Dorsolateral prefrontal cortex (tissue), 122 donors: ENCODE measurements at places on chromosomes 13 and 19.

GRCh38 chr13:35617420-35617819, 140.9 kb upstream of the MAB21L1 start:
- DNase-seq, result no peak

DNA sequence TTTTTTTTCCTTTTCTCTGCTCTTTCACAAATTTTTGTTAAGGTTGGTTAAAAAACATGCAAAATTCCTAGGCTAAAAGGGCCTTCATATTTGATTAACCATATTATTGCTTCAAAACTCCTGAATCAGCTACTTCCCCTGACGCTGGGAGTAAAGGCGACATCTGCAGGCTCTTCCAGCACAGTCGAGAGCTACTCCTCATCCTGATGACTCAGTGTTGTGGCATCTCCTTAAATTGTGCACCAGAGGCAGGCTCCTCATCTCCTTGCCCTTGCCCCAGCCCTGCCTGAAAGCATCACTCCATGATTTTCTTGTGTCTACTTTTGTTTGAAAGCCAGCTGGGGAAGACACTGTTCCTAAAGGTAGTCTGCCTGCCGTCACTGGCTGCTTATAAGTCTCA, 24.5 kb upstream of the SOX1 start:
- no peak for DNase-seq

DNA sequence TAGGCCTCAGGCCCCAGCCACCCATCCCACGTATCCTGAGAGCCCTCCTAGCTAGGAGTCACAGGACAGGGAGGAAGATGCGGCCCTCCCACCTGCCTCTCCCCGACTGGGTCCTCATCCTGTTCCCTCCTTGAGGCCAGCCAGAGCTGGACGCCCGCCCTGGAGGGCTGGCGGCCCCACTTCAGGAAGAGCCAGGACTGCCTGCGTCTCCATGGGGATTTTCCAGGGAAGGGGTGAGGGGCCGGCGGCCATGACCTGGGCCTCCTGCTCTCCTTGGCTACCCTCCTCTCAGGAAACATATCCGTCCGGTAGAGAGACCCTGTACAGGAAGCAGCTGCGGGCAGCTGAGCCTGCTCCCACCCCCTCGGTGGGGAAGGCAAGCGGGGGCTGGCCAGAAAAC, 11.3 kb upstream of the PRKD2 start:
- DNase-seq, result no peak

DNA sequence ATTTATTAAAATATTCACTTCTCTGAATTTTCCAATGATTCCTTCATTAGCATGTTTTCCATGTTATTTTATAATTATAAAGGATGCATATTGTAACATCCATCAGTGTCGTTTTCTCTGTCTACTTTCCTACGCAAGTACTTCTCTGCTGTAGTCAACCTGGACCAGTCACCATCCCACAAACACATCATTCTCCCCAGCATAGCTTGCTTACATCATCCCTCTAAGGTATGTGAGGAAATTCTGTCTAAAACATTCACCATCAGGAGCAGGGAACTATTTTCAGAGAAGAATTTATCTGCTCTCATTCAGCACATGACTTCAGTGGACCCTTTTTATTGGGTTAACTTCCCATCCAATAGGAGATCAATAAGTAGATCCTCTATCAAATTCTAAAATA, 806.1 kb upstream of the ARGLU1 start:
- DNase-seq, result no peak

DNA sequence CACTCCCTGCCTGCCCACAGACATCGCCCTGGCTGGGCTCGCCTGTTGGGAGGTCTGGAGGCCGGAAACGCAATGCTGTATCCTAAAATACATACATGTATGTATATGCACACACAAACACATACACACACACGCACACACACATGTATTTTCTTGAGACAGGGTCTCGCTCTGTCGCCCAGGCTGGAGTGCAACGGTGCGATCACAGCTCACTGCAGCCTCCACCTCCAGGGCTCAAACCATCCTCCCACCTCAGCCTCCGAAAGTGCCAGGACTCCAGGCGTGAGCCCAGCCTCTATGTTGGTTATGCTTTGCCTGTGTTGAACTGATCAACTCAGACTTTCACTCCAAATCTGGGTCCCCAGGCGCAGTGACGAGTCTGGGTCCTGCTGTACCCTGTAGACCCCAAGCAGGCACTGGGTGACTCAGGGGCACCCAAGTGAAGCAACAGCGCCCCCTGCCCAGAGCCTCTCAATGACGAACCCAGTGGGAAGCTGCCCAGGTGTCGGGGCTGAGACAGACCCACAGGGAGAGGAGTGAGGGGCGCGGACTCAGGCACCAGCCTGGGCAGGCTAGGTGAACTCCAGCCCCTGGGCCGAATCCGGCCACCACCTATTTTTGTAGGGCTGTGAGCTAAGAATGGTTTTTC, 27.4 kb upstream of the CACTIN start:
- DNase-seq, result no peak

GRCh38 chr19:55598034-55598433, 1.3 kb downstream of the FIZ1 start:
- no peak for DNase-seq

DNA sequence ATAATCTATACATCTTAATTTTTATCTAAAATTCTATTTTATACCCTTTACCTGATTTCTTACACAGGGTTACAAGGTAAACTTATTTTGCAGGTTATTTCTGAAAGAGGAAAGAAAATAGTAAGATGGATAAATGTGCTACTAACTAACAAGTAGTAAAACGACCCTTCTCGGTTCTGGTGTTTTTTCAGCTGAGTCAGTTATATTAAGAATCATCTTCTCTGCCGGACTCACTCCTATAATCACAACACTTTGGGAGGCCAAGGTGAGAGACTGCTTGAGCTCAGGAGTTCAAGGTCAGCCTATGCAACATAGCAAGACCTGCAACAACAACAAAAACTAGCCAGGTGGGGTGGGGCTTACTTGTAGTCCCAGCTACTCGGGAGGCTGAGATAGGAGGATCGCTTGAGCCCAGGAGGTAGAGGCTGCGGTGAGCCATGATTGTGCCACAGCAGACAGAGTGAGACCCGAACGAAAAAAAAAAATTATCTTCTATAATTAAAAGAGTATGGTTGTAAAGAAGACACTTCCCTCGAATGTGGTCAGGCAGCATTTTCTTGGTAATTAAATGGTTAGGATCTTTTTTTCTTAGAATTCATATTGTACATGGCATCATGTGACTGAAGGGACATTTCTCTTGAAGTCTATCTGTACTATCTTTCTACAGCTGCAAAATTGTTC, 27.9 kb upstream of the RCBTB2 start:
- DNase-seq, result no peak

DNA sequence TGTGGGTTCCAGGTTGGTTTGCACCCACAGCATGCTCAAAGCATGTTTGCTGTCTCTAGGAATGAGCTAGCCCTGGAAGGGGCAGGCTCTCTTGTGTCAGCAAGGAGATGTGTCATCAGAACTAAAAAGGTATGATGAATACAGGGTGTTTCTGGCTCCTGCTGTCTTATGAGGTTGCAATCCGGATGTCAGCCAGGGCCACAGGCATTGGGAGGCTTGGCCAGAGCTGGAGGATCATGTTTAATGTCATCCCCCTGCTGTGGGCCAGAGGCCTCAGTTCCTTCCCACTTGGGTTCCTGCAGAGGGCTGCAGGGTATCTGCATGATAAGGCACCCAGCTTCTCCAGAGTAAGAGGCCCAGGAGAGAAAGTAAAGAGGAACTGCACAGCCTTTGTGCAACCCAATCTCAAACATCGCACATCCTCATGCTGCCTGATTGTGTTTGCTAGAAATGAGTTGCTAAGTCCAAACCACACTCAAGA, 193.6 kb downstream of the COL4A1 start:
- DNase-seq, result no peak

GRCh38 chr13:68810660-68811059, 1297.0 kb upstream of the ATXN8OS start:
- DNase-seq, result no peak

DNA sequence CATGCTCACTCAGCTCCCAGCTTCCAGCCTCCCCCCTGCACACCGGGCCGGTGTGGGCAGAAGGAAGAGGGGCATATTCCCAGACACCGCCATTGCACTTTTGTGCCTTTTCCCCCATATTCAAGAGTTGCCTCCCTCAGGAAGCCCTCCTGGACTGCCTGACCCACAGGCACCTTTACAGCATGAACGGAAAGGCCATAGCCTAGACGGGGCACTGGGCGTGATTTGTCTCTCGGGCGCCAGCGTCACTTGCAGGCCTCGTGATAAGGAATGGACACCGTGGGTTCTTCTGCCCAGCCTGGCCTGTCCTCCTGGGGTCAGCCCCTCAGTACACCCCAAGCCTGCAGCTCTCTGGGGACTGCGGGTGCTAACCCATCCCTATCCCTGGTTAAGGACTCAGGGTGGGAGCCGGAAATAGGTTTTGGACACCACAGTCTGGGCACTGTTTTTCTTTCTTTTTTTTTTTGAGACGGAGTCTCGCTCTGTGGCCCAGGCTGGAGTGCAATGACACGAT, 933 bp upstream of the UQCR11 start:
- no peak for DNase-seq
